ENCODE measurements at places on chromosomes 7 and 10. TPM values are rescaled to one million over a fixed set of nuclear protein-coding genes. Genes with fewer than 3 reads are reported as not detected.

The PTPRZ1 gene
- not detected for total RNA-seq

The CALHM3 gene
- total RNA-seq, result not detected

The PRTFDC1 gene
- 0.52 TPM for total RNA-seq

The COL26A1 gene
- total RNA-seq, result not detected

The NT5C2 gene
- 43.2 TPM for total RNA-seq

The CTAGE6 gene
- 0.34 TPM for total RNA-seq

The CPN1 gene
- total RNA-seq, result not detected

The PKD2L1 gene
- total RNA-seq, result not detected

The CLRN3 gene
- not detected for total RNA-seq

The TLX1 gene
- not detected for total RNA-seq

The OGA gene
- total RNA-seq, result 416 TPM

The TMEM176A gene
- not detected for total RNA-seq

The ZNF789 gene
- 13.5 TPM for total RNA-seq

The TUBAL3 gene
- total RNA-seq, result not detected

The CD36 gene
- total RNA-seq, result 1.7 TPM

The HOXA13 gene
- total RNA-seq, result not detected

The DGKB gene
- not detected for total RNA-seq

The NME8 gene
- total RNA-seq, result not detected

The FGFR2 gene
- total RNA-seq, result 0.14 TPM

The FGL2 gene
- total RNA-seq, result 1.5 TPM

Data from CD4-positive, alpha-beta T cell (primary cell).